ENCODE measurements at places on chromosomes 3 and 15.
A peak's percentile ranks its signal among the peaks of the same experiment; 100 is the strongest.

DNA sequence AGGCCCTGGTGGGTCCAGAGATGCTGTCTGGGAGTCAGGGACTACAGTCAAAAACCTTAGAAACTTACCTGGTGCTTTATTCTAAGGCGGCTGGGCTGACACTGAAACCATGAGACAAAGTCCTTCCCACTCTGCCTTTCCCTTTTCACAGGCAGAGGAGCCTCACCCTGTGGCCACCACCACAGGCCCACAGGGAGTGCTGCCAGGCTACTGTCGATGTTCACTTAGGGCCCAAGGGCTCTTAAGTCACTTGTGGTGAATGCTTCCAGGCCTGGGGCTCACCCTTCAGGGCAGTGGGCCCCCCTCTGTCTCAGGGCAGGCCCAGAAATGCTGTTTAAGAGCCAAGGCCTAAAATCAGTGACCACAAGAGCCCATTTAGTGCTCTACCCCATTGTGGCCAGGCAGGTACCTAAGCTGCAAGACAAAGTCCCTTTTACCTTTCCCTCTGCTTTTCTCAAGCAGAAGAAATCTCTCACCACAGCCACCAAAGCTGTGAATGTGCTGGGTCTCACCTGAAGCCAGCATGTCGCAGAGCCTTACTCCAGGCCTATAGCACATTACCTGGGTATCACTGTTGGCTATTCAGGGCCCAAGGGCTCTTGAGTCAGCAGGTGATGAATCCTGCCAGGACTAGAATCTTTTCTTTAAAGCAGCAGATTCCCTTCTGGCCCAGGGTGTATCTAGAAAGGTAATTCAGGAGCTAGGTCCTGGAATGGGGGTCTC, 39.5 kb upstream of the GOLGA6B start:
- DNase-seq = no peak

DNA sequence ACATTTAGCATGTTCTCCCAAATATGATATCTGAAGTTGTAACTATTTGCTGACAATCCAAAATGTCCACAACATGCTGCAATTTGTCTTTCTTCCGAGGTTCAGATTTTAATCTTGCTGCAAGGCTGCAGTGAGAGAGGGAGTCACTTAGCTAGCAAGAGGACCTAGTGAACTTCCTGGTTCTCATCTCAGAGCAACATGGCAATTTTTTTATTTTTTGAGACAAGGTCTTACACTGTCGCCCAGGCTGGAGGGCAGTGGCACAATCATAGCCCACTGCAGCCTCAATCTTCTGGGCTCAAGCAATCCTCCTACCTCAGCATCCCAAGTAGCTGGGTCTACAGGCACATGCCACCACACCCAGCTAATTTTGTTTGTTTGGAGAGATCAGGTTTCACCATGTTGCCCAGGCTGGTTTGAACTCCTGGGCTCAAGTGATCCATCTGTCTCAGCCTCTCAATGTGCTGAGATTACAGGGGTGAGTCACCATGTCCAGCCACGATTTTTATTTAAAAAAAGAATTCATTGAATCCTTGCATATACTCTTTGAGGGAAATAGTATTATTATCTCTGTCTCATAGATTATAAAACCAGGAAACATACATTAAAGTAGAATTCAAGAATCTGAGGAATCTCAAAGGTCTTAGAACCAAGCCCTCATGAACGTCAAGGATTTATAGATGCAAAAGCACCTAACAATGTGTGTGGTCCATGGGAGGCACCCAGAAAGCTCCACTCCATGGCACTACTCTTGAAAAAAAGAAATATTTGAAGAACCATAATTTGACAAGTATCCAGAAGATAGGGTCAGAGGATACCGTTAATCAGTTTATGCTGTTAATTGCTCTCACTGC, 9.1 kb downstream of the HDC start:
- DNase-seq = no peak

GRCh38 chr15:65985387-65985786, 116.1 kb downstream of the RAB11A start:
- no peak for DNase-seq

GRCh38 chr3:188507244-188507720, 353.3 kb downstream of the LPP start:
- peak; percentile 63 for DNase-seq

- no peak for DNase-seq
Measured at GRCh38 chr3:183301937-183302580, 49.0 kb downstream of the B3GNT5 start.

GRCh38 chr15:69011641-69012040, 2.9 kb upstream of the NOX5 start:
- DNase-seq = no peak

DNA sequence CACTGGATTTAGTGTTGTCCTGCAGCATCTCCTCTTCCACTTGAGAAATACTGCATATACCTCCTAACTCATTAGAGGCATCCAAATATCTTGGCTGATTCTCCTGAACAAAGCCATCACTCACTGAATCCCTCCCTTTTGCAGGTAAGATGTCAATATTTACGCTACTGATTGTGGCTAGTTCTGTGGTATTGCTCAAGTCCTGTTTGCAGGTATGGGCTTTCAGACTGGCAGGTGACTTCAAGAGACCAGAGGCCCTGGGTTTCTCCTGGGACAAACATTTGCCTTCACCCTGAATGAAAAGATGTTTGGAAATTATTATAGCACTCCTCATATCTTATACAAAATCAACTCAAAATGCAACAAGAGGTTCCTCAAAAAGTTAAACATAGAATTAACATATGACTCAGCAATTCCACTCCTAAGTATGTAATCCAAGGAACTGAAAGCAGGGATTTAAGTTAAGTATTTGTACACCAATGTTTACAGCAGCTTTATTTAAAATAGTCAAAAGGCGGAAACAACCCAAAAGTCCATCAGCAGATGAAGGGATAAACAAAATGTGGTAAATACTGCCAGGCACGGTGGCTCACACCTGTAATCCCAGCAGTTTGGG, 18.6 kb downstream of the NEK4 start:
- DNase-seq = no peak

DNA sequence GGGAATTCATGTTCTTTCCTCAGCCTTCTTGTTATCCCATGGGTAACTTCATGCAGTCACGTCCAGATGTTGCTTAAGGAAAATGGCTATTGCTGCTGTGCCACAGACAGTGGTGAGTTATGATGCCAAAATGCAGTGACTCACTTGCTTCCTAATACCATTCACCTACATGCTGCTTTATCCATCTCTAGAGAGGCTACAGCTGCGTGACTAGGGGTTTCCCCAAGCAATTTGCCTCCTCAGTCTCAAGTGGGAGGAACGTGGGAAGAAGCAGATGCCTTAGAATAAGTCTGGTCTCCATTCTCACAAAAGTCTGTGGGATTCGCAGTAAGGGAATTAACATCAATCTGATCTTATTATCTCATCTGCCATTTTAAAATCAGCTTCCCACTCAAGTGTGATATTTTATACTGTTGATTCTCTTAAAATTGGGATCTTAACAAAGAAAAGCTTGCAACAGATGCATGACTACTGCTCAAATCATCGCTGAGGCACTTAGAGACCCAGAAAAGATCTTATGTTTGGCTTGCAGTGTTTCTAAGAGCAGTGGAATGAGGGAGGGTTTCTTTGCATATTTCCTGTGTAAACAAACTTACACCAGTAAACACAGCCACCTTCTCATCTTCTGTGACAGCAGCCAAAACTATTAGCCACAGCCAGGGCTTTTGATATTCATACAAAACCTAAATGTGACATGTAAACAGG, 62.0 kb upstream of the ACP3 start:
- peak; percentile 37 for DNase-seq

- DNase-seq = no peak
Measured at GRCh38 chr15:59963322-59963721, 40.8 kb upstream of the FOXB1 start.

DNA sequence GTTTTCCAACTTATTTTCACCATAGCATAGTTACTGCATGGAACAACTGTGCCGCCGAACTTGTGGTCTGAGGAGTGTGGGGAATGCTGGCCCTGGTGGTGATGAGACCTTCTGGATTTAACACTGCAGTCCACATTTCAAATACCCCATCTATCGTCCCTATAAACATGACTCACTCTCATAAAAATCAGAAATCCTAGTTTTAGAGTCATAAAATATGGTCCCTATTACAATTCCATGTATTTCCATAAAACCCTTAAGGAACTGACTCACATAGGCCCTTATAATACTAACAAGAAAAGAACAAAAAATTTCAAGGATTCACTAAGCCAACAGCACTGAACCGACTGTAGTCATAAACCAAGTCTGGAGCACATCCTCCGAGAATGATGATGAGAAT, 147.2 kb downstream of the FOXP1 start:
- DNase-seq = no peak

DNA sequence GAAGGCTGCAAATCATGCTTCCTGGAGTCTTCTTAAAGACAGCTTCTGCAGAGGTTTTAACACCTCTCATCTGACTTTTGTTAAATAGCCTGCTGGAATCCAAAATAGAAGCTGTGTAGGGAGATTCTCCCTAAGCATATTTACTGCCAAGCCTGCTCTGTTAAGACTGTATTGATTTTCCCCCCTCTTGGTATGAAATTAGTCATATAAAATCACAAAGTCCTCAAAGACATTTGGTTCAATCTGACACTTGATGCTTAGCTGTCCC, 94.6 kb downstream of the ITPR1 start:
- DNase-seq = no peak

DNA sequence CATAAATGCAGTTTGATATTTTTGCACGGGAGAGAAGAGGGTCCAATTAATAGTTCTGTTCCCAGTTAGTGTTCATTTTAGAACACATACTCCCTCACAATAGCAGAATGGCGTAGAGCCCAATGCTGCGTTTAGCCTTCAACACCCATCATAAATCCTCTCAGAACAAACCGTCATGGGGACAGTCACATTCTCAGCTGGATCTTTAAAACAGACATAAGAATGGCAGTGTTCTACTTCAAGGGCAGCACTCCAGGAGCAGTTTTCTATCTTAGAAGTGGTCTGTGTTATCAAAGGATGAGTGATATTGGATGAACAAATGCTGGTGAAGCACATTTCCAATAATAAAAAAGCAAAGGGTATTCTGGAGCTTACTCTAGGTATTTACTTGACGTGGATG, 230.5 kb downstream of the PDZRN3 start:
- no peak for DNase-seq

DNA sequence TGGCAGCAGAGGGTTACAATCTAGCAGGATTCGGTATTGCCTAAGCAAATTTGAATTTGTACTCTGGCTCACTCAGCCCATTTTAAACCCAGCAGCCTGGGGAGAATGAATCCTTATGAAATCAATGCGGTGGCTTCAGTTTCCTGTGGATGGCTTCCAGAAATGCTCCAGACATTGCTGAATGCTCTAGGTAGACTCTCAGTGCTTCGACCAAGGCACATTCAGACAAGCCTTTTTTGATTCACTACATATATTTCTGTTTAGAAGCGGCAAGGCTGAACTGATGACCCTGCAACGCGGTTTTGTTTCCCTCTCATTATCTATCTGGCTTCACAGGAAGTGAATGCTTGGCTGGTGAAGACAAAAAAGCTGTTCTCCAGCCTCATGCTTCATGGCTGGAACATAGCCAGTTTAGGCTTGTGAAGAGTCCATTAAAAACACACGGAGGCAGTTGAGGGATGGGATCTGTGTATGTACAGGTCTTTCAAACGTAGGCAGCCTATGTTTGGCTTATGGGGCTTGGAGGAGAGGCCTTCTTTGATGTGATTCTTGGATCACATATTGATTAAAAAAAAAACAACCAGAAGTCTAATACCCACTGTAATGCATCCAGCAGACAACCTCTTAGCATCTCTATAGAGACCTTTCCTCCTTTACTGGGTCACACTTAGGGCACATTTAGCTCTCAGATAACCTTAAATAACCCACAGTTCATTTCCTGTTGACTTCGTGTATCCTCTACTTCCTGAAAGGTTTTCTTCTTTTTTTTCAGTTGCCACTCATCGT, 400.2 kb upstream of the TBL1XR1 start:
- peak; percentile 35 for DNase-seq

- peak; percentile 85 for DNase-seq
Measured at GRCh38 chr3:43155464-43156121, 49.7 kb upstream of the POMGNT2 start.
